ENCODE measurements at places on chromosomes 3 and 15.

- no peak for DNase-seq
Measured at GRCh38 chr3:113117511-113118234, 93.7 kb upstream of the BOC start.

DNA sequence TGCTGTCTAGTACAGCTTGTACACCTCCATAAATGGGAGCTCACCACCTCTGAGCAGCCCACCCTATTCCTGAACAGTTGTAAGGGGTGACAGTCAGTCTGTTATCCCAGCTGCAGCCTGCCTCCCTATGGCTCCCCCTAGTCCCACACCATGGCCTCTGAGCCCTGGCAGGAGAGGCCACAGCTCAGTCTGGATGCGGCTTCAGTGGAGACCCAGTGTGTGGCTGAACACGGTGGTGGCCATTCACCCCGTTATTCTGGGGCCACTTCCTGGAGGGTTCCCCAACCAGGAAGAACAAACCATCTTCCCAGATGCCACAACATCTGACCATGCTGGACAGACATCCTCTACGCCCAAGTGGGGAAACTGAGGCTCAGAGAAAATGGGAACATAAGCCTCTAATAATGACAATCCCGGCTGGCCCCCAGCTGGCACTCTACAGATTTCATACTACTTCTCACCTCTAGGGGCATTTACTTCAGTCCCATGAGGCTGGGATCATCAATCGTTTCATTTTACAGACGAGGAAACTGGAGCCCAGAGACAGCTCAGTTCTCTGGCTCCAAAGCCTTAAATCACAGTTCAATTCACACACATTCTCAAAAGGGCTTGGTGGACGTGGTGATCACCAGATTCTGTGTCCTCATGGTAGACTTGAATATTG is 9.2 kb upstream of the GRIP2 start:
- DNase-seq: no peak

GRCh38 chr3:44120721-44121582 is 120.7 kb upstream of the TOPAZ1 start:
- no peak for DNase-seq

GRCh38 chr3:10563396-10563795 is 58.0 kb upstream of the ATP2B2 start:
- DNase-seq: no peak

- DNase-seq: no peak
Measured at GRCh38 chr15:44289259-44289790, 806 bp downstream of the GOLM2 start.

DNA sequence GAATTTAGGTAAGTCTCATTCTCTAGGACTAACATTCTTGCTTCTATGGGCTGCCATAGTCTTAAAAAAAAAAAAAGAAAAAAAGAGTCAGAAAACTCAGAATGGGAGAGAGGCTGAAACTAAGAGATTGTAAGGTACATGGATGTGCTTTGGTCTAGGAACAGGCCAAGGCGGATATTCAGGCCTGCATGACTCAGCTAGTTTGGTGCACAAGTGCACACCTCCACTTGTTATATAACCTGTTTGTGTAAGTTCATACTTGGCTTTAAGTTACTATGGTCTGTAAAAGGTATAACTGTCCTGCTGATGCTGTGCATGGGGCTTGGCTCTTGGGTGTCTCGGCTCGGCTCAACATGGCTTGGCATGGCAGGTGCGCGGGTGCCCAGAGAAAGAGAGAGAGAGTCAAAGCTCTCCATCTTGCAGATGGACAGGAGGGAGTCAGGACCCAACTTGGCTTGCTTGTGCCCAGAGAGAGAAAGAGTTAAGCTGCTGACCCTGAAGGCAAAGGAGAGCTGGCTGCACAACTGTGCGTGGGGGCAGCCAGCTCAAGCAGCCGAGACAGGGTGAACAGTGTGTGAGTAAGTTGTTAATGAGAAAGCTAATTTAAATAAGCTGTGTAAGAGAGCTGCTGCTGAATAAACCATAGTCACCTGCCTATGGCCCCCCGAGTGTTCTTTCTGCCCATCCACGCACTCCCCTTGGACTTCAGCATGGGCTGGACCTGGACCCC is 31.4 kb upstream of the CHRNB4 start:
- DNase-seq: no peak

DNA sequence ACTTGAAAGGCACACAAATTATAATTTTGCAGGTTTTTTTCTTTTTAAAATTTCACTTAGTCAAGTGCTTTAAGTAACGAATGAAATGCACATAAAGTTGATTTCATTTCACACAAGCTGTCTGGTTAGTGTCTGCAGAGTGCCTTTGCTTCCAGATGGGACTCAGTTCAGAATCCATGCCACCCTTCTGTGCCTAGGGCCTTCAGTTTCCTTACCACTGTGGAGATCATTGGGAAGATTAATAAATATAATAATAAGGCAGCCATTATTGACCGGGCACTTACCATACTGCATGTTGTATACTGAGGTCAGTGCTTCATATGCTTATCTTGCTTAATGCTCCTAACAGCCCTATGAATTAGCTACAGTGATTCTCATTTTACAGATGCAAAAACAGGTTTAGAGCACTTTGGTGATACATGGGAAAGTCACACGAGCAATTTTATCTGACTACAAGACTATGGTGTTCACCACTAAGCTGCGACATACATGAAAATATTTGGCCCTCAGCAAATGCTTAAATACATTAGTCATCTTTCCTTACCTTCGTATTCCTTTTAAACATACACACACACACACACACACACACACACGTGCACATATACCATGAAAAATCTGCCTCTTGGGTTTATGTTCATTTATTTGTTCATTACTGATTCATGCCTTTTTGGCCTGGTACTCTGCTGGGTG is 3.1 kb downstream of the NMNAT3 start:
- no peak for DNase-seq

DNA sequence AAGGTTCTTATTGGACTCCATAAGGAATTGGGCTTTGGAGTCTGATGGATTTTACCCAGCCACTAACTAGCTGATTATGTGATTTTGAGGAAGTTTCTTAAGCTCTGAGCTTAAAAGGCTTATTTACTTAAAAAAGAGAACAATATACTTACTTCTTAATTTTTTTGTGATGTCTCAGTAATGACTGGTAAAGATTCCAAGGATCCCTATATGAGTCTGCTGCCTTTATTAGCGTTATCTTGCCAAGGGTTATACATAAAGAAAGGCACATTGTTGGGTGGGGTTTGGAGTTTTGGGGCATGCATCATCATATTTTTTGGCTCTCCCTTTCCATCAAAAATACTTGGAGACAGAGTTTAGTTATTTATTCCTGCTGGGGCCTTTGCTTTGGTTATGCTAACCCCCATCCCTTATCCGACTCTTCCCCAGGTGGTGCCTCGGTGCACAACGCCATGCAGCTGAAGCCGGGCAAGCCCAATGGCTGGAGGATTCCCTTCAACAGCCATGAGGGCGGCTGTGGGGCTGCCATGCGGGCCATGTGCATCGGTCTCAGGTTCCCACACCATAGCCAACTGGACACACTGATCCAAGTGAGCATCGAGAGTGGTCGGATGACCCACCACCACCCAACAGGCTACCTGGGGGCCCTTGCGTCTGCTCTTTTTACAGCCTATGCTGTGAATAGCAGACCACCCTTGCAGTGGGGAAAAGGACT is 6.7 kb downstream of the ADPRH start:
- DNase-seq: no peak

GRCh38 chr15:25682340-25682739 is 180.8 kb downstream of the ATP10A start:
- DNase-seq: no peak

DNA sequence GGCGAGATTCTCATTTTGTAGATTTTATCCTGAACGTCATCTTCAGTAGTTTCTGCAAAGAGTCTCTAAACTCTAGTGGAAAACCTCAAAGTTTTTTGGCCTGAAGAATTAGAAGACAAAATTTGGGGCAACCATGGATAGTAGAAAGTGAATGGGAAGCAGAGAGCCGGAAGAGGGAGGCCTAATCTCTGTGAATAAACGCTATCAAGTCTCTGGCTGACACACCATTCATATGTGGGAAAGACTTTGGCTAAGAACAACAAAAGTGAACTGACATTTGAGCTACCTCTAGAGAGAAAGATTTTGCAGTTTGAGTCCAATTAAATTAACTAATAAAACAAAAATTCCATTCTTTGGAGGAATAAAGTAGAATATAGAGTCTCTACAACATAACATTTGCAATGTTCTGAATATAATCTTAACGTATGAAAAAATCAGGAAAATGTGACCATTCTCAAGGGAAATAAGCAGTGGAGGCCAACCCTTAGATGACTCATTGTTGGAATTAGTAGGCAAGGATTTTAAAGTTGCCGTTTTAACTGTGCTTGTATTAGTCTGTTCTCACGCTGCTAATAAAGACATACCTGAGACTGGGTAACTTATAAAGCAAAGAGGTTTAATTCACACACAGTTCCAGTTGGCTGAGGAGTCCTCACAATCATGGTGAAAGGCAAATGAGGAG is 184.6 kb downstream of the C3orf38 start:
- no peak for DNase-seq

- no peak for DNase-seq
Measured at GRCh38 chr3:151859905-151860304, 13.5 kb upstream of the SUCNR1 start.

DNA sequence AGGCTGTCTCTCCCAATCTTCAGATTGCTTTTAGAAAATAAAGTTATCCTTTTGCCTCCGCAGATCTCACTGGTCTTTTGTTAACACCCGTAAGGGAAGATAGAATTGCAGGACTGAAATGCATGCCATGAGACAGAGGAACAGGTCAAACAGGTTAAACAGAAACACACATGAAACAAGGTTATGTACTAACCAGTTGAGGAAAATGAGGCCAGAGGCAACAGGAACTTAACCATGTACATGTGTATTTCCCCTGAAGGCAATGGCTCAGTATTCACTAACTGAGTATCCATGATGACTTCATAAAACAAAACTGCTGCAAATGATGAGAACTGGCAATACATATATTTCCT is 169.1 kb upstream of the NSMCE3 start:
- no peak for DNase-seq

- DNase-seq: no peak
Measured at GRCh38 chr3:71565976-71566375, 17.6 kb downstream of the FOXP1 start.

DNA sequence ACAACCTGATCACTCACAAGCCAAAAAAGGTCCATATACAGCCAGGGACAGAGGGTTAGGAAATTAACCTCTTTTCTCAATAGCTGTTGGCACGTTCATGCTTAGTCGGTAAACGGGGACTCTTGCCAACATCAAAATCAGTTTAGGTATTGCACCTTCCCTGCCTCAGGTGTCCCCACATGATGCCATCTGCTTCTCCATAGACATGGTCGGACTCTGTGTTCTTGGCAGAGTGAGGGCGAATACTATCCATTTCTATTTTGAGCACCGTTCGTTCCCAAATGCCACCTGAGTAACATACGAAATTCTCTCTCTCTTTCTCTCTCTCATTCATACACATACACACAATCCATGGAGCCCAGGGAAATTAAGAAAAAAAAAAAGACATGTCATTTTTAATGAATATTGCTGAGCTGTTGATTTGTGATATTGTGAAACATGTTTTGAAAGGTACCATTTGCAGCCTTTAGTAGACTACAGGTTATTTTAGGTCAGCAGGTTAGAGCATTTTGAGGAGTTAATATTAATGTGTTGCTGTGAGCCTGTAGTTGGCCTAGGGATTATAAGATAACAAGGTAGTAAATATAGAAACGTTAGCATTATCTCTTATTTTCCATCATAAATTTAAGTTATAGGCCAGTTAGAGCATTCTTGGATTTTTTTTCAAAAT is 78.5 kb downstream of the GHSR start:
- no peak for DNase-seq

GRCh38 chr15:80292079-80292478 is 40.1 kb upstream of the CTXND1 start:
- DNase-seq: no peak

DNA sequence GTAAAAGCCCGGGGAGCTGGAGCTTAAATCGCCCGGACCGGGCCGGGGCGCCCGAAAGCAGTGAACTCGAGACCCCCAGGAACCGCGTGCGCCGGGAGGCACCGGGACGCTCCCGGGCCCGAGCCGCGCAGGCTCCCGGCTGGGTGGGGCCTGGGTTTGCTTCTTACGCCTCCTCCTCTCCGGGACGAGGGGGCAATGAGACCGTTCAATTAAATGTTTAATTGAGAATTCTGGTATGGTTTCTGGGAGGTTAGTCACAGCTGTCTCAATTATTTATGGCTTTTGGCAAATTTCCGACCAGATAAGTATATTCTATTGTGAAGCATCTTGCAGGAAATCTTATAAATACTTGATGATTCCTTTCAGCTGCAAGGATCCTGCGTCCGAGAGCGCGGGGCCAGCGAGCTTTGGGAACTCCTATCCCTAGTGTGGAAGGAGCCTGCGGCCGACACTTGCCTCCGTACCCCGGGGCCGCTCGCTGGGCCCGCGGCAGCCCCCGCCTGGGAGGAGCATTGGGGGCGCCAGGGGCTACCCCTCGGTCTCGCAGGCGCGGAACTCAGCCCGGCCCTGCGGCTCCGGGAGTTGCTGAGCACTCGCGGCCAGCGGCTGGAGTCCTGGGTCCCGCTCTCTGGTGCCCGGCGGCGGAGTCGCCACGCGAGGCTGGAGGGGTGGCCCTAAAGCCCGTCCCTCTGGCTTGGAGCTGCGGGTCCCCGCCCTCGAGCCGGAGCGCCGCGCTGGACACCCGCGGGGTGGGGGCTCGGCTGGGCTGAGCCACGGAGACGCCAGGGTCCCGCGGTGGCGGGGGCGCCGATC is 10.3 kb downstream of the ISL2 start:
- no peak for DNase-seq

- DNase-seq: peak; percentile 96
Measured at GRCh38 chr3:113744941-113745755, 901 bp downstream of the NAA50 start.

- no peak for DNase-seq
Measured at GRCh38 chr3:109831403-109831802, 494.1 kb upstream of the DPPA4 start.

DNA sequence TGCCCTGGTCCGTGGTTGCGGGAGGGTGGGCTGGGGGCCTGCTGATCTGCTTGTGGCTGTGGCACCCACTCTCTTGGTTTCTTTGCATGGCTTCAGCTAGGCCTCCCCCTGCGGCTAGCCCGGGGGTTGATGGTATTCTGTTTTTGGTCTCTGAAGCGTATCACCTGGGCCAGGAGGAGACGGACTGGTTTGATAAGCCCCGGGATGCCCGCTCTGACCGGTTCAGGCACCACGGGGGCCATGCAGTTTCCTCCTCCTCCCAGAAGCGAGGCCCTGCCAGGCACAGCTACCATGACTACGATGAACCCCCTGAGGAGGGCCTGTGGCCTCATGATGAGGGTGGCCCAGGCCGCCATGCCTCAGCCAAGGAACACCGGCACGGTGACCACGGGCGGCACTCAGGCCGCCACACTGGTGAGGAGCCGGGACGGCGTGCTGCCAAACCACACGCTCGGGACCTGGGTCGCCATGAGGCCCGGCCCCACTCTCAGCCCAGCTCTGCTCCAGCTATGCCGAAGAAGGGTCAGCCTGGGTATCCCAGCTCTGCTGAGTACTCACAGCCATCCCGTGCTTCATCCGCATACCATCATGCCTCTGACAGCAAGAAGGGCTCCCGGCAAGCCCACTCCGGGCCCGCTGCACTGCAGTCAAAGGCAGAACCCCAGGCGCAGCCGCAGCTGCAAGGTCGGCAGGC is 11.3 kb upstream of the APEH start:
- no peak for DNase-seq

GRCh38 chr3:36248374-36248773 is 131.9 kb upstream of the STAC start:
- DNase-seq: no peak
